Stimulated activated CD4-positive, alpha-beta T cell treated with anti-CD3 and anti-CD28 coated beads, Interleukin-1b, Interleukin-23, amount 100 ng/mL, for 1 hour (primary cell): ENCODE measurements at places on chromosomes 2 and 18.

DNA sequence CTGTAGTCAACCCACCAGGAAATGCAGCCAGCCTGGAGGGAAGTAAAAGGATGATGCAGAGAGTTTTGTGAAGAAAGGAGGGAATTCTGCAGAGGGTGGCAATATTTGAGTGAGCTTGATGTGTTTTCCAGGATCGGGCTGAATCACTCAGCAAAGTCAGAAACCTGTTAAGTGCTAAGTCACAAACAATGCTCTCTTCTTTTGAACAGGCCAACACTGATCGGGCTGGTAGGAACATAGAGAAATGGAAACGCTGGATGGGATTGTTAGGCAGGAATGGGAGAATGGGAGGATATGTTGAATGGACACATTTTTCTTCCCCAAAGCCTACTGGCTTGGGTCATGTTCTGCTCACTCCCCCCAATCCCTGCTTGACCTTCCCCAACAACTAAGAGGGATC is 36.6 kb downstream of the KCNS3 start:
- no peak for DNase-seq

DNA sequence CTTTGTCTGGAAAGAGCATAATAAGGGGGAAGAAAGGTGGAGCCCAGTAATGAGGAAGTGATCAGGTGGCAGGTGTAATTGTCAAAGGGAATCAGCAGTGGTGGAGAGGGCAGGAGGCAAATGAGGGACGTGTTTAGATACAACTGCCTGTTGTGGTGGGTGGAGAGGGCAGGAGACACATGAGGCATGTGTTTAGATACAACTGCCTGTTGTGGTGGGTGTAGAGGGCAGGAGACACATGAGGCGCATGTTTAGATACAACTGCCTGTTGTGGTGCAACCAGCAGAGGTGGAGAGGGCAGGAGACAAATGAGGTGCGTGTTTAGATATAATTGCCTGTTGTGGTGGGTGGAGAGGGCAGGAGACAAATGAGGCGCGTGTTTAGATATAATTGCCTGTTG is 173.1 kb downstream of the ANKRD30B start:
- no peak for DNase-seq

- DNase-seq, result no peak
Measured at GRCh38 chr2:85550486-85550885, 10.8 kb downstream of the GGCX start.

DNA sequence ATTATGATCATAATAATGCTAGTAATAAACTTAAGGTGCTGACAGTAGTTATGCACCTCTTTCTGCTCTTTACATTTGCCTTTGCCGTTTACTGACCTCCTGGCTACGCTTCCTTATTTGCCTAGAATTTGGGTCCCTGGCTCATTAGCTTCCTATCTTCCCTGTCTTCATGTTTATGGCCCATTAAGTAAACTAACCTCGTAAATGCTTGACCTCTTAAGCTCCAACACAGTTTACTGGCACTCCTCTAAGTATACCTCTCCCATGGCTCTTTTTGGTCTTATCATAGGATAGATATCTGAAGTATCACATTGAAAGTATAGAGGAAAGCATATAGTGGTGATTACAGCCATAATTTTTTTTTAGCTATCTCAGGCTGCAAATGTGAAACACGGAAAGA is 657.3 kb upstream of the SLC39A10 start:
- no peak for DNase-seq

GRCh38 chr2:199977984-199978415 is 22.6 kb downstream of the MAIP1 start:
- no peak for DNase-seq

- no peak for DNase-seq
Measured at GRCh38 chr2:231241755-231242507, 43.5 kb downstream of the ARMC9 start.
